ENCODE measurements at places on chromosomes 1 and 21.

DNA sequence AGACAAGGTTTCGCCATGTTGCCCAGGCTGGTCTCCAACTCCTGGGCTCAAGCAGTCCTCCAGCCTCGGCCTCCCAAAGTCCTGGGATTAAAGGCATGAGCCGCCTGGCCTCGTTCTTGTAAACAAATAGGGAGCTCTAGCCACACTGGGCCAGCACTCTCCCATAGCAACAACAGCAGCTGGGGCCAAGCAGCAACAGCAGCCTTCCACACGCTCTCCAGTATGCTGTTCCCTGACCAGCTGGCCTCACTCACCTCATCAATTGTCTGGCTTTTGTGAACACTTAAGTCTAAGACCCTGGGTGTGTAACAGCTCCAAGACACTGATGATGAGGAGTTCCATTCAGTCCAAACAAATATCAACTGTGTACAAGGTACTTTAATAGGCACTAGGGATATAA, 16.9 kb upstream of the GLIS1 start:
- no peak for DNase-seq

DNA sequence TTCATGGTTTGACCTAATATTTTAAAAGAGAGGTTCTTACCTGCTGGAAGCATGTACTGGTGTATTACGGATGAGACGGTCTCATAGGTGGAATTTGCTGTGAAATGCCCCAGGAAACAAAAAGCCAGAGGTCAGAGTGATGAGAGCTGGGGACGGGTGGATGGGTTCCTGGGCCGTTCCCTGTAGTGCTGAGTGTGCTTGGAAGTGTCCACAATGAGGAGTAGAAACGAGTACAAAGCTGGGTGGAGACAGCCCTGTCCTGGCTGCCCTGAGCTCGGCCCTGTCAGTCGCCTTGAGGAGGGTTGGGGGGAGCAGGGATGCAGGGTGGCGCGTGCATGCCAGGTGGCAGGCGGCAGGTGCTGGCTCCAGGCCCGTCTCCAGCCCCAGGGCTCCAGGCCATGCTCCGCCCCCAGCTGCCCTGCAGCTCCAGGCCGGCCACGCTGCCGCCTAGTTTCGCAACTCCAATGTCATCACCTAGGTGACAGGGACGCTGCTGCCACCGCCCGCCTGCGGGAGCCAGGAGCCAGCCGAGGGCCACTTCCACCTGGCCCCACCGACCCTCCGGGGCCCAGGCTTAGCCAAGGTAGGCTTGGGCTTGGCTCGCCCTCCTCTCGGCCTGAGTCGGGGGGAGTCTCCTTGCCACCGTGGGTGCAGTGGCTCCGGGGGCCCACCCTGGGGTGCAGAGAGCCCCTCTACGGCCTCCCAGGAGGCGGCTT, 16.4 kb downstream of the TP73 start:
- peak; percentile 19 for DNase-seq

DNA sequence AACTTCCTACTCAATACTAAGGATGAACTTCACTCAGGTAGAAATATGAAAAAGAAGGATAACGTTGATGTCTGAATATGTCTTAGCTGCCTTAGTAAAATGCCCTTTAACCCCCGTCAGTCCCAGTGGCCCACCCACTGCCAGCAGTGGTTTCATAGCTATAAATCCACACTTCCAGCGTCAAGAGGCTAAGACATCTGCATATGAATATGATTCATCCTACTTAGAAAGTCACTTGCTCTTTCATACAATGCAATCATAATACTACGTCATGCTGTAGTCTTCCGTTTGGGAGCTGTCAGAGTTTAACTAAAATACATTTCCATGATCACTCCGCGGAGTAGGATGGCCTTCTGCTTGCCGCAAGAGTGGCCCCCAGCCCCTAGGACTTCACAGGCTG, 247.3 kb downstream of the SDCCAG8 start:
- DNase-seq, result peak; percentile 68

DNA sequence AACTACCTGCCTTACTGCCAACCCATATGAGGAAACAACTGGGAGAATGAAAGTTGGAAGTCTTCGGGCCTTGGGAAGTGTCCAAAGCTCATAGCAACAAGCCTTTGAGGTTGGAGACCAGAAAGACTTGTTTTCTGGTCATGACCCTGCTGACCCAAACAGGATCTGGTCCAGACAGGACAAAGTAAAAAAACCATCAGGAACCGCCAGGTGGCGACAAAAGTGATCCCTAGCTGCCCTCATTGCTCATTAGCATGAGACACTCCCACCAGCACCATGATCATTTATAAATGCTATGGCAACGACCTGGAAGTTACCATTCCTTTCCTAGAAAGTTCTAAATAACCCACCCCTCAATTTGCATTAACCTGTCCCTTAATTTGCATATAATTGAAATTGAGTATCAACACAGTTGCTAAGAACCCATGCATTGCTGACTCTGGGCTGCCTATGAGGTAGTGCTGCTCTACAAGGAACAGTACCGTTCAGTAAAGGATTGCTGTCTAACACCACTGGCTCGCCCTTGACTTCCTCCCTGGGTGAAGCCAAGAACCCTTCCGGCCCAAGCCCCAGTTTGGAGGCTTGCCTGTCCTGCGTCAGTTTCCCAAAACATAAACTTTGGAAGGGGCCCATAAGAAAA, 89.0 kb downstream of the URB2 start:
- DNase-seq, result peak; percentile 79

GRCh38 chr1:117290890-117291289, 76.4 kb upstream of the MAN1A2 start:
- no peak for DNase-seq

- no peak for DNase-seq
Measured at GRCh38 chr1:14466006-14466405, 132.5 kb upstream of the KAZN start.

DNA sequence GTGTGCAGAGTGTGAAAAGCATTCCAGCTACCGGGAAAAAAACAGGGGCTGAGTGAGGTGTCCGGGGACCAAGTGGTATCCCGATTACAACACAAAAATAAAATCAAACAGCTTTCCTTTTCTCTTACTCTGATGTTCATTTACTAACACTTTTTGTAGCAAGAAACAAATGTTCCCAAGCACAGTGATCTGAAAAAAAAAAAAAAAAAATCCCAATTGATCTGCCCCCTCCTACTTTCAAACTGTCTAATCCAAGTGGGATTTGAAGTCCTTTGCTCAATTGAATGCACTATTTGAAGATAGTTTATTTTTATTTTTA, 1.3 kb downstream of the BACE2 start:
- no peak for DNase-seq

DNA sequence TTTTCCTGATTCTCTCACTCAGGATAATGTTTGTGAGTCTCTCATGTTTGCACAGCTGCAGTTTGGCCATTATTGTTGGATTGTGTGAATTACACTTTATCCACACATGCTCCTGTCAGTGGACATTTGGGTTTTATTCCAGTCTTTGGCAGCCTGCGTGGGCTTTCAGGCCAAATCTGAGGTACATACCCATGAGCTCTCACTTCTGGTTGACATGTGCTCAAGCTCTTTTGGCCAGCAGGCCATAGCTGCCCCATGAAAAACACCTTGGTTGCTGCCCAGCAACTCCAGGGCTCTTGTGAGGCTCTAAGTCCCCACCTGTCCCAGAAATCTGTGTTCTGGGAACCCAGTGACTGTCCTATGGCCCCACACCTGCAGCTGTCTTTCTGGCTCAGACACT, 124.5 kb upstream of the GALNT2 start:
- DNase-seq, result no peak

GRCh38 chr1:35201631-35202030, 8.7 kb upstream of the SFPQ start:
- no peak for DNase-seq

- no peak for DNase-seq
Measured at GRCh38 chr1:11157394-11157793, 31.8 kb upstream of the ANGPTL7 start.

GRCh38 chr1:243963571-243963970, 87.5 kb upstream of the ZBTB18 start:
- DNase-seq, result no peak

DNA sequence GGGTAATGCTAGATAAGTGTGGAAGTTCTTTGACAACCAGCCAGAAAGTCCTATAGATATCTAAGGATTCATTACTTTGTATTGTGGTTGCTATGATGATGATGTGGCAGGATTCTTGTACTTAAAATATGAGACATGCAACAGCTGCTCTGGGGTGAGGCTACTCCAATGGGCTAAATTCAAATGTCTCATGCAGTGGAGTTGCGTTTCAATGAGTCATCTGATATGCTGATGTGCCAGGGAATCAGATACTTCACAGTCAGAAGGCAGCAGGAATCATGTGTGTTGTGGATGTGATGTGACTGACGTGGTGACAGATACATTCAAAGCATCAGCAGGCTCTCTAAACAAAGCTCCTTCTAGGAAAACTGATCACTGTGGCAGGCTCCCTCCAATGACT, 66.5 kb downstream of the TSEN15 start:
- DNase-seq, result no peak

DNA sequence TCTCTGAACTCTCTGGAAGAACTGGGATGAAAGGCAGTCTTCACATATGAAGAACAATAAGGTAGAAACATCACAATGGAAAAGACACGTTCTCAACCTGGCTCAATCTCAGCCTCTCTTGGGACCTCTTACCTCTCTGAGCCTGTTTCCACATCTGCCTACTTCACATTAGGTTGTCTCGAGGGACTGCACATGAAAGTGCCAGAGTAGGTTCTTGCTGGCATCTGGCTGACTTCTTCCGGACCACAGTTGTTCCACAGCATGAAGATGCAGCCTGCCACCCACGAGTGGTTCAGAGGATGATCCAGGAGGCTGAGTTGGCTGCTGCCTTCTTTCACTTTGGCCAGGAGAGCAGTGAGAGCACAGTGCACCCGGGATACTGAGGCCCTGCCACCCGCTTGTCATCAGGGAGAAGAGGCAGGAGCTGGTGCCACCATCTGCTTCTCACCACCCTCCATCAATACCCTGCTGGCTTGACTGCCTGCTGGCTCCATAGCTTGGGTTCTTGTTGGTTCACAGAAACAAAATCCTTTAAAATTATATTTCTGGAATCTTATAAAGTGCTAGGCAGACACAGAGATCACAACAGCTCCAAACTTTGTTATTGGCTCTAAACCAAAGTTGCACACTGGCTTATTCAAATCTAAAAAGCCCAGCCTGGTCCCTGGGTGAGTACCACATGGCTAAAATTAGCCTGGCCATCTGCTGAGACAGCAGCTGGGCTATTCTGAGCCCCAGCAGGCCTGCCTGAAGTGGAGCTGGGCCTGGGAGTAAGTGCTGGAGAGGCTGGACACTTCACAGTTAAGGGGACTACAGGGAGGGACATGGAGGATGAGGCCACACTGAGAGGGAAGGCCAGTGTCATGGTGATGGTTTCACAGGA, 46.9 kb upstream of the LIN9 start:
- DNase-seq, result no peak

DNA sequence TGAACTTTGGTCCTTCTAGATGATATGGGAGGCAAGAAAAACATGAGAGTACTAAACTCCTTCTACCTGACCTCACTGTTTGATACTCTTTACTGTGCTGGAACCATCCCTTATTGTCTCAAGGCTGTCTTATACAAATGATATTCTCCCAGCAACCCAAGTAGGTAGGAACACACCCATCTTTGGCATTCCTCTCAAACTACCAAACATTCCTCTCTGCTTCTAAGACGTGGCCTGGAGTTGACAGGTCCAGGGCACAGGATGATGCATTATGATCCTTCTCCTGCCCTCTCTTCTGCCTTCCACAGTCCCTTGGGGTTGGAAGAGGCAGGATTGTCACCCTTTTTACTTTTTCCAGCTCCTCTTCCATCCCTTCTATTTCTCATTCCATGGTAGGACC, 90.5 kb downstream of the SPATA17 start:
- DNase-seq, result no peak

DNA sequence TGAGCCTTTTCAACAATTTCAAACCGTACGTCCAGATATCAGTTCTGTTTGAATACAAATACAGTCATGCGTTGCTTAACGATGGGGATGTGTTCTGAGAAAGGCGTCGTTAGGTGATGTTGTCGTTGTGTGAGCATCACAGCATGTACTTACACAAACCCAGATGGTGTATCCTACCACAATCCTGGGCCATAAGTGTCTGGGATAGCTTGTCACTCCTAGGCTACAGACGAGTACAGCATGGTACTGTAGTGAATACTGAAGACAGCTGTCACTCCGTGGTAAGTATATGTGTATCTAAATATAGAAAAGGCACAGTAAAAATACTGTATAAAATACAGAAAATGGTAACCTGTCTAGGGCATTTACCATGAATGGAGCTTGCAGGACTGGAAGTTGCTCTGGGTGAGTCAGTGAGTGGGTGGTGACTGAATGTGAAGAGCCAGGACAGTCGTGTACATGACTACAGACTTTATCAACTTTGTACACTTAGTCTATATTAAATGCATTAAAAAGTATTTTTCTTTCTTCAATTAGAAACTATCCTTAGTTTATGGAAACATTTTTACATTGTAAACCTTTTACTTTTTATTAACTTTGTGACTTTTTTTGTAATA, 10.5 kb upstream of the OR2W3 start:
- DNase-seq, result no peak

DNA sequence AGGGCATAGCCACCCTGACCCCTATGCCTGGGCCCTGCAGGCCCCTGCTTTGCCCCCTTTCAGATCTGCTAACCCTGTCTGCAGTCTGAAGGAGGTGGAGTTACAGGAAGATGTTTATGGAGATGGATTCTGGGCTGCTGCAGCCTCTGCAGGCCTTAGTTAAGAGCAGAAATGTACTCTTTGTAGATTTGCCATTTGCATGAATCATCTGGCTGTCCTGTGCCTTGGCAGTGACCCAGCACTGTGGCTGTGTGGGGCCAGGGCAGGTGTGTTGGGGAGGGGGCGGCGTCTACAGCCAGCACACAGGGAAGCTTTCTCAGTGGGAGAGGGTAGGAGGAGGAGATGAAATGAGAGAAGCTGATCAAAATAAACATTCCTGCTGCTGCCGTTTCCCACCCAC, 867.3 kb downstream of the PLA2G4A start:
- no peak for DNase-seq

DNA sequence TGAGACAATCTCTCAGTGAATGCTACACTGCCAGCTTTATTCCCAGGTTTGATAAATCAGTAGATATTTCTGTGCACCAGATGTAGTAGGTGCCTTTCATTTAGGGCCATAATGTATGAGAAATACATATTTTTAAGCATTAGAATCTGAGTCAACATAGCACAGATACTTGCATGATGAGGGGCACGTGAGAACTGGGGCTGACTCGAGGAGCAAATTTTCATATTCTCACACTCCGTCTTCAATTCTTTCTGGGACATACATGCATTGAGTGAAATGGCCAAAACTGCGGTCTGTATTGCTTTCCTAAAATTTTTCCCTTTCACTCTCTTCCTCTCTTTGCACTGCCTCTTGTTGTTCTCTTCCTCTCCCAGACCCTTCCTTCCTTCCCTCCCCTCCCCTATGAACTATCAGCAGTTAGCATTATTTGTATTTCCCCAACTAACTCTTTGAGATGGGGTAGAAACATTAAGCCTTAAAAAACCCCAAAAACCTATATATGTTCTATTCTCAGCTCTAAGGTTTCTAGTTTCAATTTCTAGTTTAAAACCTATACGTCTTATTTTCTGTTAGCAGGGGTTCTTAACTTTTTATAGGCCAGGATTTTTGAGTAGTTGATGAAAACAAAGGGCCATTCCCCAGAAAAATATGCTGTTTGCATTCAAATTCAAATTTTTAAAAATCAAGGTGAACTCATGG, 289.1 kb downstream of the PTBP2 start:
- no peak for DNase-seq
